ENCODE measurements at places on chromosomes 6 and 20. TPM values are rescaled to one million over a fixed set of nuclear protein-coding genes. Genes with fewer than 3 reads are reported as not detected.

The GSTA3 gene
- not detected for total RNA-seq

GRCh38 chr6:120648713-120649112 lies 685.6 kb downstream of the TBC1D32 start:
- H3K4me1 ChIP-seq, result no peaks in the 10 kb centered on the region
- no peak overlapping the region for H3K4me3 ChIP-seq
- no peak for DNase-seq
- no peaks in the 10 kb centered on the region for H3K36me3 ChIP-seq
- no peak overlapping the region for H3K27ac ChIP-seq
- no peaks in the 10 kb centered on the region for H3K27me3 ChIP-seq

DNA sequence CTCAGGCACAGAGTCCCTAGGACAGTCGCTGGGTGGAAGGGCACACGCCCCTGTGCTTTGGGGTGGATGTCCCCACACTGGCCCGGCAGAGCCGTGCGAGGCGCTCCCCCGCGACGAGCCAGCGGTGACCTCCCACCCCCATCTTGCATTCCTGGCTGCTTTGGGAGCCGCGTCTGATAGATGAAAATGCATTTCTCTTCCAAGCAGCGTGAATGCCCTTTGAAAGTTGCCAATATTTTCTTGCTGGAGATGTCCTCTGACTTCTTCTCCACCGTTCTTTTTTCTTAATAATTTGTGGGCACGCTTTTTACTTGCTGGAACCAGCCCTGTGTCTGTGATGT lies 29.9 kb downstream of the COL20A1 start:
- H3K36me3 ChIP-seq, result no peaks in the 10 kb centered on the region
- H3K27me3 ChIP-seq, result peaks cover 21% of the 10 kb centered on the region
- no peak for DNase-seq
- peaks cover 4% of the 10 kb centered on the region for H3K4me1 ChIP-seq
- no peak overlapping the region for H3K4me3 ChIP-seq
- no peak overlapping the region for H3K27ac ChIP-seq

The DDO gene
- total RNA-seq, result not detected

DNA sequence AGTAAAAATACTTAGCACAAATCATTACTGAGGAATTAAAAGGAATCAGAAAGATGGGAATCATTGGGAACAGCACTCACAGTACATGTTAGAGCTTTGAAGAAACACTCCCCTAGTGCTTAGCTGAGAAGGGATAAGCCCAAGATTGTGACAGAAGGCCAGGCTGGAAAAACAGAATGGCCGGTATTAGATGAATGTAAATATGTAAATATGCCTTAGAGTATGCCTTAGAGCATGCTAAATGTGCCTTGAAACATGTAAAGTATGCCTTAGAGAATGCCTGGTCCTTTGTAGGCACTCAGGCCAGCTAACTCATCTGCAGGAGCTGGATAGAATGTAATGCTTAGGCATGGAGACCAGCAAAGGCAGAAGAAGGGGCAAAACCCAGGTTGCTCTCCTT lies 10.6 kb upstream of the TENT5A start:
- no peaks in the 10 kb centered on the region for H3K36me3 ChIP-seq
- H3K4me1 ChIP-seq, result no peaks in the 10 kb centered on the region
- H3K4me3 ChIP-seq, result no peak overlapping the region
- DNase-seq, result no peak
- H3K27ac ChIP-seq, result no peak overlapping the region

The SLC4A11 gene
- total RNA-seq, result 6.0 TPM

All from activated CD8-positive, alpha-beta memory T cell treated with anti-CD3 and anti-CD28 coated beads, Interleukin-2, amount 10 ng/mL, durations not matched to agents 7 days and 5 days (primary cell).